Spleen (tissue), 13 donors: ENCODE measurements at places on chromosomes 3 and 15.
A peak's percentile ranks its signal among the peaks of the same experiment; 100 is the strongest.

DNA sequence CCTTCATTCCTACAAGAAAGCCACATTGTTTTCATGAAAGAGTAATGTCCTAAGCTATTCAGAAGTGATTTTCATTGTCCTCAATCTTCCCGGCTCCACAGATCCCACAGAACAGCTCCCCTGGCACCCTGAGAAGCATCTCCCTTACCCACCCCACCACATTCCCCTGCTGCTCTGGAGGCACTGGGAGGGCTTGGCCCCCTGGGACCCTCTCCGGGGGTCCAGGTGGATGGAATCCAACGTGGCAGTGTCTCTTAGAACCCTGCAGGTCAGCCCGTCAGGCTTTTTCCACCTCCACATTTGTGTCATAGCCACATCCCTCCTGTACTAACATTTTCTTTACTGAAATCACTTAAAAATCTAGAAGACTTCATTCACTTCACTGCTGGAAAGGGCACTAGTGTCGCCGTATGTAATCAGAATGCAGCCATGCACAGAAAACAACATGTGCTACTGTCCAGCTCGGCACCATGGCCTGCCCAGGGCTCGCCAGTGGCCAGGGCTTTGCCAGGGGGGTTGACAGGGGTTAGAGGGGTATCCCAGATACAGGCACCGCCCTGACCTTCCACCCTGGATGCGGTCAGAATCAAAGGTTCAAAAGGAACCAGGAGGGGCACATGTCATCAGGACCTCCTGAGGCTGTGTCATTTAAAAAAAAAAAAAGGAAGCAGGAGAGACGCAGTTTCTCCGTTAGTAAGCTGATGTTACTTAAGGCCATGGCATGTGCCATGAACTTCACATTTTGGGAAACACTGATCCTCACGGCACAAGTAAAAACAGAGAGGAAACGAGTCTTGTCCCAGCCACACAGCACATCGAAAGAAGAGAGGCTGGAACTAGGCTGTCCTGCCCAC is 106.3 kb downstream of the LSM3 start:
- peak; percentile 59 for DNase-seq

DNA sequence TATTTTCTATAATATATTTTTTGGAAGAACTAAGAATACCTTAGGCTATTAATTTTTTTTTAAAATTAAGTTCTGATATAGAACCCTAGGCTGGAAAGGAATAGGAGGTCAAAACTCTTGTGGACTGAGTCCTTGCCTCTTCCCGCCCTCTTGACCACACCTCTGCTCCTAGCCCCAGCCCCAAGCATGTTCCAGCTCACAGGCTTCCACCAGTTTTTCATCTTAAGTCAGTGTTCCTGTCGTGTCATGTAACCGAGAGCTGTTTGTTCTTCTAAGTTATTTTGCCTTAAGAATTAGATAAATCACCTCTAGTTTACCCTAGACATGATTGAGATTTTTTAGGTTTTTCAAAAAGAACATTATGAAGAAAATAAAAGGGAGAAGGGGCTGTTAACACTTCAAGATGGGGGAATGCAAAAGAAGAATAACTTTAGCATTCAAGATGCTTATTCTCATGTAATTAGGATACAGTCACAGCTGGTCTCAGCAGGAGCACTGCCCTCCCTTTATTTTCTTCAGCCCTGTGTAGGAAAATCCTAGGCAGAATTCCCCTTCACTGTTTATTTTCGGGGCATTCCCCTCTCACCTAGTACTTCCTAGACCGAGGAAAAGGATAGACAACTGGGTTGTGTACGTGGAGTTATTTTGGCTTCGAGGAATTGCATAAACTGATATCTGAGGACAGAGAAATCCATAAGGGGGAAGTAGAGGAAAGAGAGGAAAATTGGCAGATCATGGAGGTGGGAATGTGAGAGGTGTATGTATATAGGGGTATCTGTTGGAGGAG is 110.2 kb downstream of the CMSS1 start:
- DNase-seq = no peak

GRCh38 chr3:68121287-68121686 is 466.9 kb upstream of the SUCLG2 start:
- no peak for DNase-seq

DNA sequence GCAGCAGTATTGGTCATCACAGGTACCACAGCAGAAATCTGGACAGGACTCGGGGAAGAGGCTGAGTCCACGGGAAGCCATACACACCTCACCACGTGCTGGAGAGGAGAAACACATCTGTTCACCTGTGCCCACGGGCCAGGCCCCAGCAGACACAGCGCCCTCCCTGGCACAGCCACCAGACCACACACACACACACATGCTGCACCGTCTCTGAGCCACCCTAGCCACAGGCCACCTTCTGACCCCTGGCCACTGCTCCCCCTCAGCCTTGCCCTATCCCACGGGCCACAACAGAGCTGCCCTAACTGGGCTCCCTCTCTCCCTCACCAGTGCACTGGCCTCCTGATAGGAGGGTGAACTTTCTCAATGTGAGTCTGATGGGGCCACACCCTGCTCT is 2.8 kb downstream of the SHISA5 start:
- peak; percentile 63 for DNase-seq

GRCh38 chr15:58494567-58494966 is 62.8 kb downstream of the LIPC start:
- DNase-seq = no peak

- DNase-seq = no peak
Observed at GRCh38 chr3:14616606-14617507, 34.7 kb upstream of the CCDC174 start.

GRCh38 chr3:42712688-42713372 is 10.2 kb upstream of the HHATL start:
- DNase-seq = no peak

DNA sequence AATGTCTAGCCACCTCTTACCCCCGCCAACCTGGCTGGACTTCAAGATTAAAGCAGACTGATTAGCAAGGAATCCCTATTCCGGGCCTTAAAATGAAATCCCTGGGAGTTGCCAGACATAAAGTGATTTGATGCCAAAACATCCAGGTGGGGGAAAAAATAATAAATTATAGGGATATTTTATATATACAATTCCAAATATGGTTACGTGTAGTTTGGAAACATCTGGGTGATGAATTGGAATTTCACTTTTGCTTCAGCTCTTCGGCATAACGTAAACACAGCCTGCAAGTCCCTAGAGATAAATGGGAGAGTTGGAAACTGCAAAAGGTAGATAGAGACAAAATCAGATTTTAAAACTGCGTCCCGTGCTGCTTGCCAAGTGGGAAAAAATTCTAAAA is 545.5 kb upstream of the MDFIC2 start:
- no peak for DNase-seq

- DNase-seq = no peak
Observed at GRCh38 chr3:48123346-48123745, 64.9 kb downstream of the CDC25A start.

DNA sequence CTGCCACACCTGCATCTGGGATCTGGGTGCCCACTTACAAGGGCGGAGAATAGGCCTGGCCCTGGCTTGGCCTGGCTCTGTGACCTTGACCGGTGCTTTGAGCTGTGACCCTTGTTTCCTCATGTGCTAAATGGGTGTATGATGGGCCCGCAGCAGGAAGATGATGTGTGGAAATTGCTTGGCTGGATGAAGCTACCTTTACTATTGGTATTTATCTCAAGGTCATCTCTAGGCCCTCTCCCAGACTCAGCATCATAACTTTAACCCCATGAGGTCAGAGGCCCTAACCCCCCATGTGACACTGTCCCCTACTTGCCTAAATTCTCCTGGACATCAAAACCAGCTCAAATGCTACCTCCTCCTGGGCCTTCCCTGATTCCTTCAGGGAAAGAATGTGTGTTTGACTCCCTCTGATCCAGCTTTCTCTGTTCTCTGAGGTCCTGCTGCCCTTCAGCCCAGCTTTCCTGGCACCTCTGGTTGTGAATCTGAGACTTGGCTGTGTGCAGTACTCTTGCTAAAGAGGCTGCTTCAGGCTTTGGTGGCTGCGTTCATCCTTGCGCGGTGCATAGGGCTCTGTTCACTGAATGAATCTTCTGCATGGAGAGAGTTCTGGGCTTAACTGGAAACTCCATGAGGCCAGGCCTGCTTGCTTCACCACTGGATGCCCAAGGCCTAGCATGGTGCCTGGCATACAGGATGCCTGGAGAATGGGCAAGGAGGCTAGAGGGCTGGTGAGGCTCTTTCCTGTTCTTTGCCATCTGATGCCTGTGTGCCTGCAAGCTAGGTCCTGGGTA is 25.2 kb upstream of the SLC6A6 start:
- no peak for DNase-seq

GRCh38 chr3:143040261-143040879 is 39.0 kb downstream of the U2SURP start:
- DNase-seq = no peak

- no peak for DNase-seq
Observed at GRCh38 chr3:126432361-126433104, 37.8 kb downstream of the CFAP100 start.

DNA sequence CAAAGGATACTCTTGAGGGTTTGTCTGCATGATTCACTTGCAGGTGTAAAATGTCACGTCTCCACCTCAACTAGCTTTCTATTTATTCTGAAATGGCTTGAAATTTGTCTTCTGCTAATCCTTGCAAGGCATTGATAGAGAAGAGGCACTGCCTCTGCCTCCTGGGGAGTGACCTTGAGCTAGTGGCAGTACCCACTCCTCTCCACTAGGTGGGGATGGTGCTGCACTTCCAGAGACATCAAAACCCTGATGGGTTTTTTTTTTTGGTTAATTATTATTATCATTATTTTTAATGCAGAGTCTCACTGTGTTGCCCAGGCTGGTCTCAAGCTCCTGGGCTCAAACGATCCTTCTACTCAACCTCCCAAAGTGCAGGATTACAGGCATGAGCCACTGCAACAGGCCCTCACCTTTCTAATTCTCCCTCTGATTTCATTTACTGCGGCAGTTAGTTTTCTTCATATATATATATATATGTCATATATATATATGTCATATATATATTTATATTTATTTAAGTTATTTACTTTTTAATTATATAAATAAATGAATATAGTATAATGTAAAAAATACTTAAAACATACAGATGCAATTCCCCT is 117.6 kb upstream of the EIF1B start:
- DNase-seq = peak; percentile 80

DNA sequence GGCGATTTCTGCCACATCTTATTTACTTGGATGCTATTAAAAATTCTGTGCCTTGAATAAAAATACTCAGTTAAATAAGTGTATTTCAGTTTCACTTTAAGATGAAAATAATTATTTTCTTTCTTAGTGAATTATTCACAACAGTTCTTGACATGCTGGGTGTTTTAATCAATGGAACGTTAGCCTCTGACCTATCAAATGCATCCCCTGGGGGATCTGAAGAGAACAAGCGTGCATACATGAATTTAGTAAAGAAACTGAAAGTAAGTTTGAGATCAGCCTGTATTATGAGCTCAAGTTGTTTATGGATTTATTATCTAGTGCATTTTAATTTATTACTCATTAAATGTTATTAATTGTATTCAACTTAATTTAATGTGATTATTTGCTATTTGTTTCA is 597 bp downstream of the P2RY12 start:
- no peak for DNase-seq

DNA sequence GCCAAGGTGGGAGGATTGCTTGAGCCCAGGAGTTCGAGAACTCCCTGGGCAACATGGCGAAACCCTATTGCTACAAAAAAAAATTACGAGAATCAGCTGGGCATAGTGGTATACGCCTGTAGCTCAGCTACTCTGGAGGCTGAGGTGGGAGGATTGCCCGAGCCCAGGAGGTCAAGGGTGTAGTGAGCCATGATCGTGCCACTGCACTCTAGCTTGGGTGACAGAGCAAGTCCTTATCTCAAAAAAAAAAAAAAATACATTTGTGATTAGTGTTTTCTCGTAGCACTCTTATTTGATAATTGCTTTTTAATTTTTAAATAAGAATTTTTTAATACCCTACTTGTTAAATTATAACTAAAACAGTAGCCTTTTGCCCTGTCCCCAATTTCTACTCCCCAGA is 18.4 kb downstream of the IREB2 start:
- no peak for DNase-seq

- DNase-seq = no peak
Observed at GRCh38 chr3:127212711-127213110, 19.8 kb downstream of the PRR23E start.
